Inflammatory macrophage (primary cell): ENCODE measurements at places on chromosomes 1 and 21.

DNA sequence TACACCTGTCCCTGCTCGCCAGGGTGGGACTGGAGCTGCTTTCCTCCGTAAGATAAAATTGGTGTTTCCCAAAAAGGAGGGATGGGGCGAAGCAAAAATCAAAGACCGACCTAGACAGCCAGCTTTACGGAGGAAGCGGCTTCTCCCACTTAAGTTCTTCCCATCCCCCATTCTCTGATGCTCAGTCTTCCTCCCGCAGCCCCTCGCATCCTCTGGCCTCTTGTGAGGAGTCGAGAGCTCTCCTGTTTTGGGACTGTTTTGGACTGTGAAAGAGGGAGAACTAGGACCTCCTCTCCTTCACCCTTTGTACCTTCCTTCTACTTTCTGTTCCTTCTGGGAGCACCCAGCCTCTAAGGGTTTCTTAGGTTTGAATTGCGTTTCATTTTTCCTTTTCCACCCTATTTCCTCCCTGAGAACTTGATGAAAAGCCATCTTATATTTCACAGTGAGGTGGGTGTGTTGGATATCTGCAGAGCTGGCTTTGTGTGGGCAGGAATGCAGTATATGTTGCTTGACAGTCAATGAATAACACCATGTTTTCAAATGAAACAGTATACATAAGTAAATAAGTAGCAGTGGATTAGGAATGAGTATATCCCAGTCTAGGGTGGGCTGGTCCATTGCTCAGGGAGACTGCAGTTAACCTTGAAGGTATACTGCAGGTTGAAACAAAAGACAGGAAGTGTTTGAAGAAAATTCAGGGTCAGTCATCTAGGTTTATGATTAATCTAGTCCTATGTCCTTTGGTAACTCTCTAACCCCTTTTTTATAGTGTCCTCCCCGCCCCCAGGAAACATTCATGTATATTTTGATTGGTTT lies 848 bp downstream of the CTTNBP2NL start:
- DNase-seq, result peak; percentile 23

DNA sequence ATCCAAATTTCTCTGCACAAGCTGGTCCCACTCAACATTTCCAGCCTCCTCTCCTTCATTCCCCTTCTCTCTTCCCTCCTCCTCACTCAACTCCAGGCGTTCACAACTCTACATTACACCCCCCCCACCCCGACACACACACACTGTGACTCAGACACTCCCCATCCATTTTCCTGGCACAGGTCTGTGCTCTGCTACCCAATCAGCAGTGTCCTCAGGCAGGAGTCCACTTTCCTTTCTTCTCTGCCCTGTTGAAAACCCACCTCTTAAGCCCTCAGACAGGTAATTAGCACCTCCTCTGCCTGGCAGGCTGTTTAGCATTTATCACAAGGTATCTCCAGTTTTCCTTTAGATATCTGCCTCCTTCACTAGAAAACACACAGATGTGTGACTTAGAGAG lies 8.8 kb upstream of the LMX1A start:
- no peak for DNase-seq

DNA sequence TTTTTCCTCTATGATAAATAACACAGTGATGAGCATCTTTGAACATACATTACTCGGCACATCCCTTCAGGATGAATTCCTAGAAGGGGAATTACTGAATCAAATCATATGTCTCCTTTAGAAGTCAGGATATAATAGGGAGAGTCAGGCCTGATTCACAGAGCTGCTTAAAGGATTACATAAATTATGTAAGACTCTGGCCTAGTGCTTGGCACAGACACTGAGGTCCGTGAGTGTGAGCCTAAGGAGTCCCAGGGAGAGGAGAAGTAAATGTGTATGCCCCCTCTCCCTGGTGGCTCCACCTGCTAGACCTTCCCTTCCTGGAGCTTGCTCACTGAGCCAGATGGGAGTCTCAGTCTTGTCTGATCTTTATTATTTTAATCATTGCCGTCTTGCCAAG lies 8.6 kb upstream of the FOXE3 start:
- no peak for DNase-seq

DNA sequence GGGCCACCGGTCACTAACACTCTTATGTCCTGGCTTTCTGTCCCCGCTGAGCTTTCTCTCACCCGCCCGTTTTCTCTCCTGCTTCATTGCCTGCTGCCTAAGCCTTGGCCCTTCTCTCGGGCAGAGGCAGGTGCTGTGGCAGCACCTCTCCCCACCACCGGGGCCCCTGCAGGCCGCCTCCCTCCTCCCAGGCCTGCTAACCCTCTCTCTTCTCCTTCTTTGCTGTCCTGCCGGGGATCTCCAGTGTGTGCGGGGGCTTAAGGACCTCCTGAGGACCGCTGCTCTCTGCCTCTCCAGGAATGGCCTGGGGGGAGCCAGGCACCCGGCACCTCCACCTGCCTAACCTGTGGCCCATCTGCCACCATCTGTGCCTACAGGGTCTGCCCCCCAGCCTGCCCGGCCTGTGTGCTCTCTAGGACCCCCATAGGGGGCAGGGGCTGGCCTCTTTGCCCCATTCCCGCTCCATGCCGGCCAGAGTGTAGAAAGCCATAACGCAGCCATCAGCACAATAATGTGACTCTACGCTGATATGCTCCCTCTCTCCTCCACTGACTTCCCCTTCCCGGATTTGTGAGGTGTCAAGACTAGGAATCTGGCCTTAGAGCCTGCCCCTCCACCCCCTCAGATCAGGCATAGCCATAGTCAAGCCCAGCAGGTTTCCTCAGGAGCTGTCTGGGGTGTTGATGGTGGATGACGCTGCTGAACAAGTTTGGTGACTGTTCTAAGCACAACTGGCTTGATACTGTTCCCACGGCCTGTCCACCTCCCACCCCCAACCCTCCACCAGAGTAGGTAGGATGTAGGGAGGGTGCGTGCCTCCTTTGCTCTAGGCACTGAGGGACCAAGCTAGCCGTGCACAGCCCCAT lies 6.1 kb upstream of the SFN start:
- no peak for DNase-seq

DNA sequence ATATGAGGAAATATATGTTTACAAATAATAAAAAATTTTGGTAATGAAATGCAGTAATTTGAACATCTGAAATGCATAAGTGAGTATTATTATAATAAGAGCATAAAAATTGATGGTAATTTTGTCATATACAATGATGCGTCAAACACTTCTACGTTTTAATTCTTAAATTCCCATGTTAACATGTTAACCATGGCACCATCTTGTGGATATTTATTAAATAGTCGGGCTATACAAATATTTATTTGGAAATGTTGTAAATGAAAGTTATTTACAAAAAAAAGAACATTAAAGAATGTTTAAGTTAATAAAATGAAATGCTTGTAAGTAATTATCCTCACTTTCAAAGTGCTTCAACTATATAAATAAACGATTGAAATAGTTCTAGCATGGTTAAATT lies 57.2 kb upstream of the C1orf185 start:
- DNase-seq, result peak; percentile 31

DNA sequence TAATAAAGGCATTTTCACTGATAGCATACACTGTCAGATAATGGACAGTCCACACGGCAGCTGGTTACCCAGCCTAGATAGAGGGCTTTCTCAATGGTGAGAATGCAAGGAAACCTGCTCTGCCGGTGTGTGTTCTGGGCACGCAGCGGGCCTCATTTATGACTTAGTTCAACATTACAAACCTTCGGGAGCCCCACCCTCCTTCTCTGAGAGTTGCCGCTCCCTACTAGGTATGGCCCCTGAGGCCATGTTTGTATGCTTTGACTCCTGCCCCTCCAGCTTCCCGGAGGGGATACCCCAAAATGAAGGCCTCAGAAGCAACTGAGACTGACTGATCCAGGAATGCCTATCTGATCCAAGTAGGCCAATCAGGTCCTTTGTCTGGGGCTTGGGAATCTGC lies 17.2 kb upstream of the FABP3 start:
- DNase-seq, result no peak

- no peak for DNase-seq
Measured at GRCh38 chr1:71438626-71439025, 357.8 kb upstream of the ZRANB2 start.

DNA sequence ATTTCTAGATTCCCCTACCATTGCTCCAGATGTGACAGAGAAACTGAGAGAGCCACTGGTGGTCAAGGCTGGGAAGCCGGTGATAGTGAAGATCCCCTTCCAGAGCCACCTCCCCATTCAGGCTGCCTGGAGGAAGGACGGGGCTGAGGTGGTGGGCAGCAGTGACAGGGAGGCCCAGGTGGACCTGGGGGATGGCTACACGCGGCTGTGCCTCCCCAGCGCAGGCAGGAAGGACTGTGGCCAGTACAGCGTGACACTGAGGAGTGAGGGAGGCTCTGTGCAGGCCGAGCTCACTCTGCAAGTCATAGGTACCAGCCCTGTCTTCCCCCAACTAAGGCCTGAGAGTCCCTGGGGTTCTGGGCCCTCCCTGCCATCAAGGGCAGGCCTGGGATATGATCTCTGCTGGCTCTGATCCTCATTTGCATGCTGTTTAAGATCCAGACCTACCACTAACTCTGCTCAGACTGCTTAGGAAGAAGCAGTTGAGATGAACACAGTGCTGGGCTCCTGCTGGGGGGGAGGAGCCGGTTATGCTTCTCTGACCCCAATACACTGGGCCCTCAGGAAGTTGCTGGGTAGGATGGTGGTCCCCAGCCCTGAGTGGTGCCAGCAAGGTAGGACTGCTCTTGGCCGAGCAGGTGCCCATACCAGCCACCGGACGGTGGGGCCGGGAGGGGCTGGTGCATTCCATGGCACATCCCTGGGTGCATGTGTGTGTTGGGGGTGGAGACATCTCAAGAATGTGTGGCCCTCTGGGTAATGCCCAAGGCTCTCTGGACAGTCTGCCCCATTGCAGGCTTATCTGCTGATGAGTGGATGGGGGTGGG lies 25.1 kb downstream of the IGFN1 start:
- no peak for DNase-seq

DNA sequence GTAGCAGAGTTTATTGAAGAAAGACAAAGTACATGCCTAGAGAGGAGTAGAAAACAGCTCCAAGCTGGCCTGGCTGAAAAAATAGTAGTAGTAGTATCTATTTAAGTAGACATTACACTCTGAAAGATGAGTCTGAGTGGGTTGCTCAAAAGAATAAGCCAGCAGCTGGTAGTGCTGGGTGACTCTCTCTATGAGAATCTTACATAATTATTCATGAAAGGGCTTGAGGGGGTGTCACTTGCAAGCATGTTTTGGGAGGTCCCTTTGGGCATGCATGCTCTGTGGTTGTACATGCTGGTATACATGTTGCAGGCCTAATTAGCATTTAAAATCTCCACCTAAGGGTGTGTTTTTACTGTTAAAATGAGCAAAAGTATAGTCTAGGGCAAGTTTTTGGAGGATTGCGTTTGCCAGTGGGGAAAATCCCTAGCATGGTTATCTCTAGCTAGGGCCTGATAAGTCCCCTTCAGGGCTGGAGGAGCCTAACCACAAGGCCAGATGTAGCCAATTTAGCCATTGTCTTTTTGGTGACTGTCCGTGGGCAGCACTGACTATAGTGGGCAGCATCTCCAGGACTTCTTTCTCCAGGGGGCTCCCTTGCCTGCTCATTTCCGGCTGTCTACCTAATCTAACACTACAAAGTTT lies 11.0 kb upstream of the FCGR2A start:
- DNase-seq, result no peak

DNA sequence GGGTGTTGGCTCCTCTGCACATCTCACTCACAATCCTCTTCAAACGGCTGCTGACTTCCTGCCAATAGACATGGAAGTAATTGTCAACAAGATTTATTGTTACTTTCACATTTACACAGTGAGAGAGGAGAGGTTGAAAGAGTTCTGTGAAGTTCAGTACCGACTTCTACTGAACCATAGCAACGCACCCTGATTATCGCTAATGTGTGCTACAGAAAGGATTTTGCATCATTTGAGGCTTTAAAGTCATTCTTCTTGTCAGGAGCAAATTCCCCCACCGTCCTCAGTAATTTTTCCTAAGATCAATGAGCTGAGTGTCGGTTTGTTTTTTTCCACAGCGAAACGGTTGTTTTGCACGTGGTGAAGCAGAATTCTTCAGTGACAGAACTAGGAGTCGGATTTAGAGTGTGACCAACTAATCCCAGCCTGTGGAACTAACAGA lies 361.0 kb downstream of the ADGRL2 start:
- no peak for DNase-seq

GRCh38 chr1:234621657-234622335 lies 11.8 kb upstream of the IRF2BP2 start:
- DNase-seq, result no peak

GRCh38 chr1:78003882-78004718 lies 639 bp upstream of the DNAJB4 start:
- DNase-seq, result peak; percentile 69

DNA sequence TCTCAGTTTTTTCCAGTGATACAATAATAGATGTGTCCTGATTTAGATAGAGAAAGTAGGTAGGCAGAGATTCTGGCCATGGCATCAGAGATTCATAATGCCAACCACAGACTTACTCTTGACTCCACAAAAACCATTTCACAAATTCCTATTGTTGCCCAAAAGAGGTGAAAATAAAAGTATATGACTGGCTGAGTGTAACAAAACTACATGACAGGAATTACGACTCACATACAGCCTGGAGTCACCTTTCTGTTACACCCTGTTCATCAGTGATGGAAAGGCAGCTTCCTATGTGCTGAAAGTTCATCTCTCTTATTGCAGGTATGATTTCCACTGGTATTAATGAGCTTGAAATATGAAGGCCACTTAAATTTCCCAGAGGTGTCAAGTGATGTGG lies 72.3 kb downstream of the MPZL1 start:
- no peak for DNase-seq

- DNase-seq, result no peak
Measured at GRCh38 chr1:17210176-17210575, 5.2 kb downstream of the PADI1 start.

DNA sequence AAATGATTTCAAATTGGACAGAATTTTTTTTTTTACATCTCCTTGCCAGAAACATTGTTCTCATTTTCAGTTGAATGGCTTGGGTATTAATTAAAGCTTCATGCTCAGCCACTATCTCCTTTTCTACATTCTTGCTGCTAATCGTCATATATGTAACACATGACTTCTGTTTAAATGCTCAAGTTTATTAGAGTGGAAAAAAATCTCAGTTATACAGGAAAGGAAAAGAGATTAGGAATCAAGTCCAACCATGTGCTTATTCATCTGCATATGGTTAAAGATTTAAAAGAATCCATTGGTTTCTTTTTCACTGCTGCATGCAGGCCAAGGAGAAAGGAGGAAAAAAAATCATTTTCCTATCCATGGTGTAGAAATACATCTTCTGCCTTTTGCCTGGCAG lies 47.3 kb upstream of the CNN3 start:
- DNase-seq, result no peak

- DNase-seq, result no peak
Measured at GRCh38 chr1:90807329-90807728, 90.2 kb upstream of the BARHL2 start.

- no peak for DNase-seq
Measured at GRCh38 chr21:33734291-33734690, 92.0 kb downstream of the ITSN1 start.
